ENCODE measurements at places on chromosomes 1 and 21.

DNA sequence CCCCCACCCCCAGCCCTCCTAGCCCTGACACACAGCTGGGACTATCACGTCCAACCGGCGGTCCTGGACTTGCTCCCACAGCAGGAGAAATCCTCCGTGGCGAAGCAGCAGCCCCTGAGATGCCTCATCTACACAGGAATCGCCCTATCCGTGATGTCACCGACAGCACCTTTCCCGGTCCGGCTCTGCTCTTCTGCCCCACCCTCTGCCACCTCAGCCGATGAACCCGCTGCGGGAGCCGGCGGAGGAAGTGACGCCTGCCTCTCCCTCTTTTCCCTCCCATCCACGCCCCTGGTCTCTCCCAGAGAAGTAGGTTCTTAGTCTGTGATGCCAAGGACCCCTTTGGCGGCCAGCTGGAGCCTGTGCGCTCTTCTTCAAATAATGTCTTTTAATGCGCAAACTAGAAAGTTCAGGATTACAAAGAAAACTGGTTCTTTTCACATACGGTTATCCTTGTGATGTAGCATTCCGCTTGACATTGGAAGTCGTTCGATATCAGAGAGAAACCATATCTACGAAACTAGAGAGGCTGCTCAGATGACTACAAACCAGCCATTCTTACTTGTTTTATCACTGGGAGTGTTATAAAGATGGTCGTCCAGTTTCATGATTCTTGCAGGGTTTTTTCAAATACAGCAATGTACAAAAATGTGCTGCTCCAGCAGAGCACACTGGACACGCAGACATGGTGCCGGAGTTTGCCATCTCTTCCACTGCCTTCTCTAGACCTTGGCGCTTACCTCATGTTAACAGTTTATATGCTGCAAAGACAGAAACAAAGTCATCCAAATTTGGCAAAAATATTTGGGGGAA lies 120.3 kb downstream of the PPIAL4G start:
- no peak for DNase-seq

DNA sequence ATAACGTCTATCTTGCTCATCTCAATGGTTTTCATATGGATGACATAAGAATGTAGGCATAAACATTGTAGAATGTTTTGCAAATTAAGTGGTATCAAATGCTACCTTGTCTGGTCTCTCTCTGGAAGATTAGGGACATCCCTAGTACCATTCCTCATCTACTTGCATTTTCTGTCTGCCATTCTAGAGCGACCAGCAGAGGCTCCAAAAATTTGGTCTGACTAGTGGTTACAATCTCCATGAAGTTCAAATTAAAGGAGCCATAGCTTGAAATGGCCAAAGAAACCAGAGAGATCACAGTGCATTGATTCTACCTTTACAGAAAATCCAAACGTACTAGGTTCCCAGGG lies 1.1 kb downstream of the CD84 start:
- DNase-seq, result no peak

- DNase-seq, result no peak
Observed at GRCh38 chr1:158806916-158807536, 24.1 kb upstream of the MNDA start.

- no peak for DNase-seq
Observed at GRCh38 chr1:162560303-162561036, 1.1 kb upstream of the UAP1 start.
